Coronary artery (tissue), 2 donors: ENCODE measurements at places on chromosomes 4 and X.

DNA sequence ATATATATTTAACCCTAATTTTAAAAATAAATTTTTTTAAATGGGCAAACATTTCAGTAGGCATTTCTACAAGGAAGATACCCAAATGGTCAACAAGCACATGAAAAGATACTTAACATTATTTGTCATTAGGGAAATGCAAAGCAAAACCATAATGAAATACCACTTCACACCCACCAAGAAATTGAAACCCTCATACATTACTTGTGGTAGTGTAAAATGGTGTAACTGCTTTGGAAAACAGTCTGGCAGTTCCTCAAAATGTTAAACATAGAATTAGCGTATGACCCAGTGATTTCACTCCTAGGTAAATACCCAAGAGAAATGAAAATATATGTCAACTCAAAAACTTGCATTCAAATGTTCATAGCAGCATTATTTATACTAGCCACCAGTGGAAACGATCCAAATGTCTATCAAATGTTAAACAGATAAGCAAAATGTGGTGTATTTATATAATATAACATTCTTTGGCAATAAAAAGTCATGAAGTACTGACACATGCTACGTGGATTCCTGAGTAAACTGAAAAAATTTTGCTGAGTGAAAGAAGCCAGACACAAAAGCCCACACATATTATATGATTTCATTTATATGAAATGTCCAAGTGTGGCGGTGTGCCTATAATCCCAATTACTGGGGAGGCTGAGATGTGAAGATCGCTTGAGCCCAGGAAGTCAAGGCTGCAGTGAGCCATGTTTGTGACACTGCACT, 16.6 kb downstream of the TRIM2 start:
- DNase-seq, result no peak

GRCh38 chr4:3324093-3324815, 31.4 kb downstream of the RGS12 start:
- DNase-seq, result peak; percentile 54

GRCh38 chrX:149510386-149510785, 5.3 kb upstream of the IDS start:
- DNase-seq, result no peak

DNA sequence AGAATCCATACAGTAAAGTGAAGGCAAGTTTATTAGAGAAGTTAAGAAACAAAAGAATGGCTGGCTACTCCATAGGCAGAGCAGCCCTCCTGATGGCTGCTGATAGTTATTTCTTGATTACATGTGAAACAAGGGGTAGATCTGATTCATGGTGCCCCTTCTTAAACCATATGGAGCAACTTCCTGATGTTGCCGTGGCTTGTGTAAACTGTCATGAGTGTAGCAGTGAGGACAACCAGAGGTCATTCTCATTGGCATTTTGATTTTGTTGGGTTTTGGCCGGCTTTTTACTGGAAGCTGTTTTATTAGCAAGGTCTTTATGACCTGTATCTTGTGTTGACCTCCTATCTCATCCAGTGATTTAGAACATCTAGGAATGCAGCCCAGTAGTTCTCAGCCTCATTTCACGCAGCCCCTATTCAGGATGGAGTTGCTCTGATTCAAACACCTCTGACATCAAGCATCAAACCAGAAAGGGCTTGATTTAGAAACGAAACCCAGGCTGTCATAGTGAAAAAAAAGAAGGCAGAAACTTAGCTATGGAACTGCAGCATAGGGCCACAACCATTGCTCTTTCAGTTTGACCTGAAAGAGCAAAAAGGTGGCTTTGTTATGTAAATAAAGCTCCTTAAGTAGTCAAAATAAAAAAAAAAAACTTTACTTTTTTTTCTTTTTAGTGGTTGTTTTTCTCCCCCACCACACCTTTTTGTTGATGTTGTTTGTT, 37.8 kb downstream of the SPCS3 start:
- DNase-seq, result no peak

- no peak for DNase-seq
Observed at GRCh38 chr4:5824635-5825034, 68.3 kb downstream of the CRMP1 start.

DNA sequence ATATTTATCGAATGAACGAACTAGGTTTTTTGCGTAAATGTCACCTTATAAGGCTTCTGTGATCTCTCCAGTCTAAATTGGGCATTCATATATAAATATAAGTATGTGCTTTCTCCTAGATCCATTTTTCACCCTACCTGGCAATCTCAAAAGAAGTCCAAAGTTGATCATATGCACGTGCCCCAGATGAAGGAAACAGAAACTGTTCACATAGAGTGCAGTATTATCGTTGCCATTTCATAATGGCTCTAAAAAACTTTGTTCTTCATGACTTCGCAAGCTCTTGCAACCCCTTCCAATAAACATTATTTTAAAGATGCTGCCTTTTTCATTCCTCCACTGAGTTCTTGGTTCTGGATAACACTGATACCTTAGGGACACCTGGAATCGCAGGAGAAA, 708 bp downstream of the INTS12 start:
- no peak for DNase-seq

- DNase-seq, result no peak
Observed at GRCh38 chr4:55435141-55435841, 39.5 kb downstream of the TMEM165 start.

GRCh38 chr4:47839259-47839658, 1.4 kb upstream of the CORIN start:
- DNase-seq, result no peak

DNA sequence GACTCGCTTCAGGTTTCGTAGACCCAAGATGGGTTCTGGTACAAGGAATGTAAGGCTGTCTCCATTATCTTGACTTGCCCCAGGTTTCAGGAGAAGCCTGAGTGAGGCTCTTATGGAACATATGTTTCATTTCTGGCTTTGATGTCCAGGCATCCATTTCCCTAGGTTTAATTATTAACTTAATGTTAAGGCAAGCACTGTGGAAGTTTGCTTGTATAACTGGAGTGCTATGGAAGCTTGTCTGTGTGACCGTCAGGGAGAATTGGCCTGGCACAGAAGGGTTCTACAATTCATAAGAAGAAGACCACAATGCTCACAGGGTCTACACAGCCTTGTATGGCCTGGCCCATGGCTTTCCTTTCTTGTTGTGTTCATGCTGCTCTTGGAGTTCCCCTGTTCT, 47.2 kb upstream of the PPP1R2C start:
- DNase-seq, result no peak

GRCh38 chrX:7574325-7574724, 268.6 kb upstream of the VCX start:
- no peak for DNase-seq
